Putamen (tissue), 1 donor: ENCODE measurements at places on chromosomes 6 and 20.

GRCh38 chr20:44349349-44349748, 6.2 kb upstream of the HNF4A start:
- no peak for DNase-seq

DNA sequence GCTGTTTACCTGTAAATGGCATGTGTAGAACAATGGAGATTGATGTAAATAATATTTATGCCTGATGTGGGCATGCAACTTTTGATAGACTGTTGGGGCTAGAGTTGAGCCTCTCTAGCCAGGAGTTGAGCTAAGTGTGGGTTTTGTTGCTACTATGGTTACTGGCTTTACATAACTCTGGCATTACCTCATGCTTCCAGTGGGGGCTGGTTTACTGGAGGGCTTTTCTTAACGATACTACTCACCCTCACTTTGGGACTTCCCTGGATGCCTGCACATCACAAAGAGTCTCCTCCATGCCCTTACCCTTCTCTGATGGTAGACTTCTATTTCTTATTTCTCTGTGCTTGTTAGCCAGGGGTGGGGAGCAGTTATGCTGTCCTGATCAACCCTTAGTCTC, 524.6 kb upstream of the CDH4 start:
- DNase-seq, result no peak

DNA sequence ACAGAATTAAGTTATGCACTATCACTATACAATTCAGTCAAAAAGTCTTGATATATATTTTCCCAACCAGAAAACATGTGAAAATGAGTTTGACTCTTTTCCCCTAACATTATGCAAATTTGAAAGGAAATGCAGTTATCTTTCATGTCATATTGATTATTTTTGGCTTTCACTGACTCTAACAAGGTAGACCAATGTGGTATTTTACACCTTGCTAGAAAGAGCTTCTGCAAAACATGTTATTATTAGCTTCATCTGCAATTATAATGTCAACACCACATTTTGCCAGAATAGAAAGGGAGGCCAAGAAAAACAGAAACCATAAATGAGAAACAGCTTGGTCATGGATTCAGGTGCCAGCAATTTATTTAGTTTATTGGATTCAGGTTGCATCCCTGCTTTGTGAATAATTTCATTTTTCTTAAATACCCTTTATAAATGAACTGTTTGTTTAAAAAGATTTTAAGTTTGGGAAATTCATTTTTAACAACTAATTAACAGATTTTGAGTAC, 226.1 kb upstream of the GJE1 start:
- no peak for DNase-seq

DNA sequence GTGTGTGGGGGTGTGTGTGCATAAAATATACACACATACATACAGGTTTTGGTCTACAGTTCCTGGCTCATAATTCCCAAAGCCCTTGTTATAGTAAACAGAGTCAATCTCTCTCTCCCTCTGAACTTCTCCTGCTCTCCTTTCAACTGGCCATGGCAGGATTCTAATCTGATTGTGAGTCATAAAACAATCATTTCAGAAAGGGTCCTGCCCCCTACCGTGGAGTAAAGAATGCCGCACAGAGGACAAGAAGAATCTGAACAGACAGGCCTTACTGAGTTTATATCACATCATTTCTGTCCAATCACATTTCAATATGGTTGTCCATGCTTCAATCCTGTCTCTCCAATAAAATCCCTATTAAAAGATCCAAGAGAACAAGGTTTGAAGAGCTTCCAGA, 416.9 kb downstream of the FRK start:
- no peak for DNase-seq

GRCh38 chr6:150641398-150642139, 41.9 kb downstream of the PLEKHG1 start:
- peak; percentile 9 for DNase-seq

GRCh38 chr6:12842658-12843057, 126.1 kb downstream of the PHACTR1 start:
- DNase-seq, result no peak

- no peak for DNase-seq
These were observed 33.5 kb upstream of the TSPYL1 start for GRCh38 chr6:116313101-116313776.

- DNase-seq, result no peak
These were observed 1260.3 kb downstream of the EPHA7 start for GRCh38 chr6:92159046-92159445.

- DNase-seq, result no peak
These were observed 987.5 kb downstream of the HACE1 start for GRCh38 chr6:103872233-103872632.

- DNase-seq, result no peak
These were observed 1.6 kb downstream of the DSP start for GRCh38 chr6:7542874-7543624.

DNA sequence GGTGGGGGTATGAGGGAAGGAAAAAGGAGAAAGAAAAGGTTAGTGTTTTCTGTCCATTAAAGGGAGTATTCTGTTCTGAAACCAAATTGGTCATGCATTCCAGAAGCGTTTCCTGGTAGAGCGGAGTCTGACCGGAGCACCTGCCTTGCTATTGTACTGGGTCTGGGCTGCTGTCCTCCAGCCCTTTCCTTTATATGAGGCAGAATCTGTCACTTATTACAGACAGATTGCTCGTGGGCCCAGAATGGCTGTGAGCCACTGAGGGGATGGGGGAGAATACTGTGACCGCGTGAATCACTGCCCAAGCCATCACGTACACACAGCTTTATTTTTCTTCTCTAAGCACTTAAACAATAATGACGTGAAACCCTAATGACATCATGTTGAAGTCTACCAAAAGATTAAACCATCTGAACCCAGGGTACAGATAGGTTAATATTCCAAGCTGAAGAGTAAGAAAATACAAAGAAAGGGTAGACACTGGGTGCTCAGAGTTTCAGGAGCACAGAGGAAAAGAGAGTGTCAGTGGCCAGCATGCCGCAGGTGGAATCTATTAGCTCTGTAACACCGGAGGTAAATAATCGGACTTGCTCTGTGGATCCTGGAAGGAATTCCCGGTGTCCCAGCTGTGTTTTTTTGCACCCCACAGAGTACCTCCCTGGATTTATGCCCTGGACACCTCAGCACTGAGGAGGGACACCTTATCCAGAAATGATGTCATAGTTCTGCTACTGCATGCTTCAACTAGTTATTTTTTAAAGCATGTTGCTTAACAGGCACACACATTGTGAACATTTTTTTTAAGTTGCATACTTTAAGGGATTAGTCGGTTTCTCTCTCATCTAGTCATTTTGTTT, 573.3 kb downstream of the PKHD1 start:
- DNase-seq, result no peak

DNA sequence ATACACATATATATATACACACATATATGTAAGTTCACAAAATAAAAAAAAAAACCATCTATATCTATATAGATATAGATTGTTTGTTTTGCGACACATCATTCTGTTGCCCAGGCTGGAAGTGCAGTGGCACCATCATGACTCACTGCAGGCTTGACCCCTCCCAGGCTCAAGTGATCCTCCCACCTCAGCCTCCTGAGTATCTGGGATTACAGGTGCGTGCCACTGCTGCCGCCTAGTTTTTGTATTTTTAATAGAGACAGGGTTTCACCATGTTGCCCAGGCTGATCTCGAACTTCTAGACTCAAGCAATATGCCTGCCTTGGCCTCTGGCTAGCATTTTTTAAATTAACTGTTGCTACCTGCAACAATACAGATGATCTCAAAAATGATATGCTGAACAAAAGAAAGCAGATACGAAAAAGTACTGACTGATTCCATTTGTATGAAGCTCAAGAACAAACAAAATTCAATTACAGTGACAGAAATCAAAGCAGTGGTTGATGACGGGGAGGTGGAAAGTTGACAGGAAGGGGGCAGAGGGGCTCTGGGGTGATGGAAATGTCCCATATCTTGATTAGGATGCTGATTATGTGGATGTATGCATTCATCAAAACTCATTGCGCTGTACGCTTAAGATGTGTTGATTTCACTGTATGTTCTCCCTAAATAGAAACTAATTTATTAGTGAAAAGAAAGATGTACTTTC, 49.6 kb downstream of the ATXN1 start:
- no peak for DNase-seq

DNA sequence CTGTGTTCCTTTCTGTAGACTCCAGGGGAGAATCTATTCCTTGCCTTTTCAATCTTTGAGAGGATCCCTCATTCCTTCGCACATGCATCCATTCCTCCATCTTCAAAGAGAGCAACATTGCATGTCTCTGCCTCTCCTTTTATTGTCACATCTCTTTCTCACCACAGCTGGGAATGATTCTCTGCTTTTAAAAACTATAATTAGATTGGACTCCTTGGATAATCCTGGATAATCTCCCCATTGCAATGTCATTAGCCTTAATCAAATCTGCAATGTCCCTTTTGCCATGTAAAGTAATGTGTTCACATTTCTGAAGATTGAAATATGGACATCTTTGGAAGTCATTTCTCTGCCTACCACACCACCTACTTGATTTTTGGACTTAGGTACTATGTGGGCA, 750.1 kb downstream of the COL12A1 start:
- no peak for DNase-seq

DNA sequence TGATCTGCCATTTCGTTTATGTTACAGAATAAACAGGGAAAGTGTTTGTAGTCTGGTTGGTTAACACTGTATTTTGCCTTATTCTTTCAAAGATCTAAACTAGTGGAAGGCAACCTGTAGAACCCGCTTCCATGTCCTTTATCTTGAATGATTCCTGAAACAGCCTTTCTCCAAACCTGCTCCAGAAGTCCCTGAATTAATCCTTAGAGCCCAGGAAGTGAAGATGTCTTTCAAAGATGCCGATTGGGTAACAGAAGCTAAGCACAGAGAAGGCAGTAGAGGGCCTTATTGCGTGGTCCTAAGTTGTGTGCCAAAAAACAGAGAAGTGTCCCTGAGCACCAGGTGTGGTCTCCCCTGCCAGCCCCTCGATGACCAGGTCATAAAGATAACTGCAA, 19.2 kb upstream of the ZSCAN16 start:
- no peak for DNase-seq

- no peak for DNase-seq
These were observed 57.4 kb upstream of the EDN3 start for GRCh38 chr20:59242714-59243626.

- no peak for DNase-seq
These were observed 893 bp downstream of the POLR1H start for GRCh38 chr6:30061858-30062458.

- no peak for DNase-seq
These were observed 600.4 kb downstream of the RFPL4B start for GRCh38 chr6:112947507-112947906.

DNA sequence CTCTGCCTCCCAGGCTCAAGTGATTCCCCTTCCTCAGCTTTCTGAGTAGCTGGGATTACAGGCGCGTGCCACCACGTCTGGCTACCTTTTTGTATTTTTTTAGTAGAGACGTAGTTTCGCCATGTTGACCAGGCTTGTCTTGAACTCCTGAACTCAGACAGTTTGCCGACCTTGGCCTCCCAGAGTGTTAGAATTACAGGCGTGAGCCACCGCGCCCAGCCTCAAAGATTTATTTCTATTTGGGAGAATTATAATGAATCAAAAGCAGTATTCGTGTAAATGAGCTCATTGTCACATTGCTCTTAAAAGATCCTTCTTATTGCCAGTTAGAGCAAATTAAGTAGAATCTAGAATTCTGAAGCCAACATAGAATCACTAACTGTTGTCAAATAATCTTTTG, 9.4 kb upstream of the ZNF343 start:
- no peak for DNase-seq

DNA sequence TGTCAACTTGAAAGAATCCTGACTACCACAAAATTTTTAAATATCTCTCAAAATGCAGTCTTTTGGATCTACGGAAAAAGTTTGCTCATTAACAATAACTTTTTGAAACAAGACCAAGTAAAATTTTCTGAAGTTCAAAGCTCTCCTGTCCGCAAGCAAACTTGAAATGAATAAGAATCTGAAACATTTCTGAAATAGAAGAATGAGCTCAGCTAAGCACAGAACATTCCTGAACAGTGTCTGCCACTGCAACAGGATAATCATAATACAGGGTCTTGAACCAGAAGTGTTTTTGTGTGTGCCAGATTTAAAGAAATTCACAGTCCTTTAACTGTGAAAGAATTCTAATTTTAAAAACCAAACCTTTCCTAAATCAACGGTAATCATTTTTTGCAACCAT, 49.1 kb upstream of the TASP1 start:
- DNase-seq, result no peak

GRCh38 chr6:105750089-105750488, 336.0 kb upstream of the PRDM1 start:
- DNase-seq, result no peak

DNA sequence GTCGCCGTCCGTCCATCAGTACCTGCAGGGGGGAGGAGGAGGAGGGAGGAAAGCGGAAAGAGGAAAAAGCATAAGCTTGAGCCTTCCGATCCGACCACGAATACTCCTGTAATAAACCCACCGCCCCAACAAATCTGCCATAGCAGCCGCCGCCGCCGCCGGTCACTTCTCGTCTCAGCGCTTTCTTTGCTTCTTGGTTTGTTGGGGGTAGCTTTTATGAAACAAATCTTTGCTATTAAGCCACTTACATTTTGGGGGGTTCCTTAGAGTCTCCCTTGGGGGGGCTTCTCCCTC, 277 bp downstream of the ADGRB3 start:
- no peak for DNase-seq

GRCh38 chr20:38180781-38181180, 15.7 kb upstream of the TGM2 start:
- DNase-seq, result no peak

GRCh38 chr20:49385465-49385864, 97.0 kb downstream of the KCNB1 start:
- DNase-seq, result peak; percentile 26

DNA sequence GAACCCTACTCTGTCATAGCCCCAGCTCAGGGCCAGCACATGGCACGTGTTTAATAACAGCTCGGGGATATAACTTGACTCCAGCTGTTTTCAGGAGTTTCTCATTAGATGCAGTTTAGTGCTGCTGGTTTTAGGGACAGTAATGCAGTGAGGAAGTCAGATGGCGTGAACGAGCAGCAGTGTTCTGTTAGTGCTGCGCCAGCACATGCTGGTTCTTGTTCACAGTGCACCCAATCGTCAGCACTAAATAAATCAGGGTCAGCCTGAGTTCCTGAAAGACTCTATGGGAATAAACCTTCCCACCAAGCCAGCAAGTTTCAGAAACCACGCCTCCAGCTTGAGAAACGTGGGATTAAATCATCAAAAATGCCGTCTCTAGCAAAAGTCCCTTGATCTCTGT, 235.9 kb upstream of the SUPT3H start:
- DNase-seq, result peak; percentile 15

GRCh38 chr6:32785781-32786533, 22.6 kb upstream of the HLA-DQB2 start:
- peak; percentile 53 for DNase-seq

- DNase-seq, result no peak
These were observed 12.3 kb downstream of the PXT1 start for GRCh38 chr6:36430351-36430750.

GRCh38 chr6:70651326-70651905, 16.3 kb upstream of the SMAP1 start:
- no peak for DNase-seq

DNA sequence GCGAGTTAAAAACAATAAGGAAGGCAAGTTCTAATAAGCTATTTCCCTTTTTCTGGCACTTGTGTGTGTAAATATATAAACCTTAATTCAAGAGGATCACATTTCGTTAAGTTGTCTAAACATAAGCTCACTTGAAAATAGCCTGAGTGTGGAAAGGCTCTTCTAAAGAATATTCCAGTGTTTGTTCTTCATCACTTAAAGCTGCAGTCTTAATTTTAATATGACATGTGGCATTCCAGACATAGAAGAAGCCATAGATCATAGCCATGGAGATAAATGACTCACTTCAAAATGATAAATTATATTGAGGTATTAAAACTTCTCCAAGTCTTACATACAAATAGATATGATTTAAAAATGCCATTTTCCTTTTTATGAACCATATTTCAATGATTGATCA, 42.1 kb downstream of the IYD start:
- no peak for DNase-seq
